Femur (tissue), 1 donor: ENCODE measurements at places on chromosomes 7 and 10.

DNA sequence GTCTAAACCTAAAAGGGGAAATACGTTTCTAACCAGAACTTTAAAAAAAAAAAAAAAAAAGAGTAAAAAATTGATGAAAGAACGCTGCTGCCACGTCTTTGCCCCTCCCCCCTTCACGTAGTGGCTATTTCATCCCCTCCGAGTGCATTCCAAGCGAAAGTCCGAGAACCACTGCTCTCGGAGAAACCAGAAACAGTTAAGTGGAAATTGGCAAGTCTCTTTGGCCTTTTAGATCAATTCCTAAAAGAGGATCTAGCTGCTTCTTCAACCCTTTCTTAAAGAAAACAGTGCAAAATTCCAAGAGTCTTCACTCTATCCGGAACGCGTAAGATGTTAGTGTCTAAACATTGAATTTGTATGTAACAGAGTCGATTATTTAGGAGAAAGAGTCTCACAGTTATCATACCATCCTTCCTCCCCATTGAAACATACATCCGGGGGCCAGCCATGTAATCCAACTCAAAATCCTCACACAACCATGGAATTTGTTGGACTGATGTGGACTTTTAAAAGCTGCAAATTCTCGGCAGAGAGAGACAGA, 1.1 kb downstream of the P4HA1 start:
- DNase-seq, result peak; percentile 91

GRCh38 chr10:71125749-71126107, 86.6 kb upstream of the UNC5B start:
- DNase-seq, result no peak

DNA sequence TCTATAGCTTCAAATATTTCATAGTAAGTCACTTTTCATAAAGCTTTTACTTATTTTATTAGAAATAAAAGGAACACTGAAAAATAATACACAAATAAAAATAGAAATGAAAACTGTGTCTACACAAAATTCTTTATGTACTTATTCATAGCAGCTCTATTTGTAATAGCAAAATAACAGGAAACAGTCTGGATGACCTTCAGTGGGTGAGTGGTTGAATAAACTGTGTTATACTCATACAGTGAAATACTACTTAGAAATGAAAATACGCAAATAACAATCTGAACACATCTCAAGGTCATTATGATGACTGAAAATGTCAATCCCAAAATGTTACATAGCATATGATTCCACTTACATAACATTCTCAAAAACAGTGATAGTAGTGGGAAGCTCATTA, 138.7 kb upstream of the PCLO start:
- DNase-seq, result no peak

DNA sequence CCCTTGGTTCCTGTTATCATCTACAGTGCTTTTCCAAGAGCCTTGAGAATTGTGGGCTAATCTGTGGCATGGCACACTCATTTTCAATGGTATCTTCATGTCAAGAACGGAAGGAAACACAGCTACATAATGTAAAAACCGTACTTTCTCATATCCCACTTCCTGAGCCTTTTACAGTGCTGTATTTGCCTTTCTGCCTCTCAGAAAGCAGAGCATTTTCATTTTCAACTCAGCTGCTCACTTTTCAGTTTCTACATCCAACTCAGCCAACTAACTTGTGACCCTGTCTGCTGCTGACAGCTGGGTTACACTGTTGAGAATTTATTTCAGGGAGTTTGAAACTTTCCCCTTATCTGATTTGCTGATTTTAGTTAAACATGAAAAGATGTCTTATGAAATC, 875.8 kb upstream of the KCND2 start:
- DNase-seq, result no peak

GRCh38 chr10:36534471-36535002, 590.9 kb upstream of the ANKRD30A start:
- peak; percentile 69 for DNase-seq

DNA sequence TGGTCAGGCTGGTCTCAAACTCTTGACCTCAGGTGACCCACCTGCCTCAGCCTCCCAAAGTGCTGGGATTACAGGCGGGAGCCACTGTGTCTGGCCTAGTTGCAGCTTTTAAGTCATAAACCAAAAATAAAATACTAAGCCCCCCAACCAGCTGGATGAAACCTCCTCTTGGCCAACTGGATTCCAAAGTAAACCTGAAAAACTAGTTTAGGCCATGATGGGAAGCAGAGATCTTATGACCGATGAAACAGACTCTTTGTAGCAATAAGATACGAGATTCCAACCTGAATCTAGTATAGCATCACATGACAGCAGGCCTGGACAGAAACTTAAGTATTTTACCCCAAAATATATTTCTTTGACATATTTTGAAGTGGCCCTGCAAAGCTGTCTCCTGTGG, 9.1 kb upstream of the MCM10 start:
- no peak for DNase-seq

DNA sequence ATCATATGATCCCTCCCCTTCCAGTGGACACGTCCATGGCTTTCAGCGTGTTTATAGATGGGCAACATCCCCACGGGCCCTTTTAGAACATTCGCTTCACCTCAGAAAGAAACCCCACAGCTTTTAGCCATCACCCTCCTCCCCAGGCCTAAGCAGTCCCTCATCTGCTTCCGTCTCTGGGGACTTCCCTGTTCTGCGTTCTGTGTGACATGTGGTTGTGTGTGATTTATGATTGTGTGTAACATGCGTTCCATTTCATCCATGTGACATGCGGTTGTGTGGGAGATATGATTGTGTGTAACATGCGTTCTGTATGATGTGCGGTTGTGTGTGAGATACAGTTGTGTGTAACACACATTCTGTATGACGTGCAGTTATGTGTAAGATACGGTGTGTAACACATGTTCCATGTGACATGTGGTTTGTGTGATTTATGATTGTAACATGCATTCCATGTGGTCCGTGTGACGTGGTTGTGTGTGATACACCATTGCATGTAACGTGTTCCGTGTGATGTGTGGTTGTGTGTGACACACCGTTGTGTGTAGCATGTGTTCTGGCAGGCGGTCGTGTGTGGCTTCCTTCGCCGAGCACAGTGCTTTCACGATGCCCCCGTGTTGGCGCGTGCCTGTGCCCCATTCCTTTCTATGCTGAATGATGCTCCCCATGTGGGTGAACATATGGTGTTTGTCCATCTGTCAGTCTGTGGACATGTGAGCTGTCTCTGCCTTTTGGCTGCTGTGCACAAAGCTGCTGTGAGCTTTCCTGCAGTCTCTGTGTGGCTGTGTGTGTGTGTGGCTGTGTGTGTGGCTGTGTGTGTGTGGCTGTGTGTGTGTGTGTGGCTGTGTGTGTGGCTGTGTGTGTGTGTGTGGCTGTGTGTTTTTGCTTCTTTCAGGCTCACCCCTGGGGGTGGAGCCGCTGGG, 26.2 kb downstream of the PWWP2B start:
- DNase-seq, result peak; percentile 44

DNA sequence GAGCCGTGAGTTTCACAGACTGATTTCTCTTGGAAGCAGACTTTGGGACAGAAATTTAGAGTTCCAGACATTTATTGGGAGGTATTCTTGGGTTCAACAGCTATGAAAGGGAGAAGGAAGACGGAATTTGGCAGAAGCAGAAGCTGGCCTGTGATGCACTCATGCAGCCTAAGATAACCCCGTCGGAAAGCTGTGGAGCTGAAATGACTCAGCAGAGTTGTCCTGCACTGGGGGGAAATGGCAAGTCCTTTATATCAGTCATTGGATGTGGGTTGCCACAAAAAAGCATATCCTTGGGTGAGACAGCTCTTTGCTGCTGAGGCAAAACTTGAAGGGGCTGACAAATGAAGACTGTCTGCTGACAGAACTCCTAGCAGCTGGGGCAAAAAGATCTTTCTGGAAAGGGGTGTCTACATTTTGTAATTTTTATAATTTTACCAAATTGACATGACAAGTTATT, 11.5 kb upstream of the MICU1 start:
- DNase-seq, result peak; percentile 44

- peak; percentile 58 for DNase-seq
These were observed 95.7 kb downstream of the POU6F2 start for GRCh38 chr7:39073432-39073831.

DNA sequence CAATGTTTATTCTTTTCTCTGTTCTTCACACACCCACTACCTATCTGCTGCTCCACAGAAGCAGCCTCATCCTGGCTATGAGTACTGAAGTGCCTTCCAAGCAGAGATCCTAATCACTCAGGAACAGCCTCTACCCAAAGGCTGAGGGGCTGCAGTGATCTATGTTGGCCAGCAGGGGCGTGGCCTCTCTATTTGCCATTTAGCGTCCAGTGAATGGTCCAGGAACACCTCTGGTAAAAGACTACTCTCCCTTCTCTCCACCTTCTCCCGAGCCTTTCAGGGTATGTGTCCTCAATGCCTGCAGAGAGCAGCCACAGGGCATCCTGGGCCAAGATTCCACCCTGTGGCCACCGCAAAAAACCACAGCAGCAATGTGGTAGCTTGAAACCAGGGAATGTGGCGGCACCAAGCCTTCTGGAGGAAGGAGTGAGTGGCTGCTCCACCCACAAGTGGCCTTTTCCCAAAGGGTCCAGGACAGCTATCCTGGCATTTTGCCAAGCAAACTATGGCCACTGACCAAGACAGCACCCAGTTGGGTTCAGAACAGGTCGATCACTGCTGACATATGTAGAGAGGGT, 70.9 kb downstream of the SYPL1 start:
- peak; percentile 40 for DNase-seq

DNA sequence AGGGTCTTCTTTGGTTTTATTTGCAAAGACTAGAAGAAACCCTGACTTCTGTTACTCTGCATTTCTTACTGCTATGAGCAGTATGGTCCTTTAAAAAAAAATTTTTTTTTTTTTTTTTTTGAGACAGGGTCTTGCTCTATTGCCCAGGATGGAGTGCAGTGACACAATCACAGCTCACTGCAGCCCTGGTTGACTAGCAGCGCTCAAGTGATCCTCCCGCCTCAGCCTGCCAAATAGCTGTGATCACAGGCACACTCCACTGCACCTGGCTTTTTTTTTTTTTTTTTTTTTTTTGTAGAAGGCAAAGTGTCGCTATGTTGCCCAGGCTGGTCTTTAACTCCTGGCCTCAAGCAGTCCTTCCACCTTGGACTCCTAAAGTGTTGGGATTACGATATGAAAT, 17.4 kb downstream of the CNNM2 start:
- no peak for DNase-seq

- DNase-seq, result no peak
These were observed 40.6 kb downstream of the SH3PXD2A start for GRCh38 chr10:103814626-103815370.

DNA sequence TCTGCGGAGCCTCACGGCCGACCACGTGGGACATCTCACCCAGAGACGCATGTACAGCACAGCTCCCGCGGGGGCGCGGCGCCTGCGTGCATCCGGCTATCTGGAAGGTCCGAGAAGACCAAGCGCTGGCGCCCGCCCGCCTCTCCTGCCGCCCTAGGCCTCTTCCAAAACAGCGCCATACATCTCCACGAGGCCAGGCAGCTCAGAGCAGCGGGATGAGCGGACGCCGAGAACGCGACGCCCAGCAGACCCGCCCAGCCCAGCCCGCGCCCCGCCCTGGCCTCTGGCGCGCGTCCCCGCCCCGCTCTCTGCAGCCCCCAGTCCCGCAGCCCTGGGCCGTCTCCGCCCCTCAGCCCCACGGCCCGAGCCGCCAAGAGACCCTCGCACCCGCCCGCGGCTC, 20.3 kb upstream of the LANCL2 start:
- no peak for DNase-seq

- no peak for DNase-seq
These were observed 170.3 kb downstream of the SEMA3E start for GRCh38 chr7:83478616-83479015.

GRCh38 chr10:117214401-117214800, 17.1 kb downstream of the KCNK18 start:
- DNase-seq, result no peak

DNA sequence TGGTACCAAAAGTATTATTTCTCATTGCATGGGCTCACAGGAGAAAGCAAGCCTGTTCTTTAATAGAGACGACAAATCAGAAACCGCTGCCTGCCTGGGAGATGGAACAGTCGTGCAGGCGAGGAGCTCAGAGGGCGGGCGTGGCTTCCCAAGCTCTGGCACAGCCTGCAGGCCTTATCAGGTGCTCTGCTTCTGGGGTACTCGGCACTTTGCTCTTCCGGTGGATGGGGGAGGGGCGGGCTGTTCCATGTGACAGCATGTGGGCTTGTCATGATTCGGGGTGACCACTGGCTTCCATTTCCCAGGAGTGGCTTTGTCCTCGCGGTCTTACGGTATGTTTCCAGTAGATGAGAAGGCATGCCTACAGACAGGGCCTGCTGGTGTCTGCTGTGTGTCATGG, 228.6 kb downstream of the MGMT start:
- DNase-seq, result no peak

DNA sequence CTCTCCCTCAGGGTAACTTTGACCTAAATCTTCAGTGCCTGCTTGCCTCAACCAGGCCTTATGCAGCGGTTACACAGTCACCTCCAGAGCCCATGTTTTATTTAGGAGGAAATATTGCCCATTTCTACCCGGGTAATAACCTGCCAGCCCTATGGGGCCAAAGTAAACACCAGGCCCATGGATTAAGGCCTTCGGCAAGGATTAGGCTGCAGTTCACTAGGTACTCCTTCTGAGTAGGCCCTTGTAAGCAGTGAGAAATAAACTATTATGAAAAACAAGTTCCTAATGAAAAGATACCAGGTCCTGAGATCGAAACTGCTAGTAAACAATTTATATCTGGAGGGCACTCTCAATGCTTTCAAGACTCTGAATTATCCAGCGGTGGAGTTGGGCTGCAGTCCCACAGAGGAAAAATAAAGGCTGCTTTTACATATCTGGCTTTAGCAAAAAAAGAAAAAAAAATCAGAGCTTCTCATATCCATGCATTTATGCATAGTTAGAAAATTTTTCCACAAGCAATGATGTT, 3.7 kb upstream of the HOXA10 start:
- DNase-seq, result peak; percentile 38

DNA sequence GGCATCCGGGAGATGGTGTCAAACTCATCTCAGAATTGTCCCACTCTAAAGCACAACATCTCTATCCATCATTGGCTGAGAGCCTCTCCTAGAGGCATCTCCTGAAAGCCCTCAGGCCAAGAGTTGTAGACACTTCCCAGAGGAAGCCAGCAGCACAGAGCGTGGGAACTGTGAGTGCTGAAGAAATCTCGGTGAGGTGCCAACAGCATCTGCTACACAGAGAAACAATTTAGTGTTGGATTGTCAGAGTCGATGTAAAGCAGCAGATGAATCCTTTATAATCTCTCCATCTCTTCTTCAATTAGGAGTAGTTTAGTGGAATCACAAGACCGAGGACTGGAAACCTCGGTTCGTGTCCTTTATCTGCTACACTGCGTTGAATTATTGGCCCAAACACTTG, 172.2 kb downstream of the C7orf25 start:
- peak; percentile 75 for DNase-seq

GRCh38 chr10:96456296-96456840, 57.4 kb downstream of the TLL2 start:
- DNase-seq, result no peak

DNA sequence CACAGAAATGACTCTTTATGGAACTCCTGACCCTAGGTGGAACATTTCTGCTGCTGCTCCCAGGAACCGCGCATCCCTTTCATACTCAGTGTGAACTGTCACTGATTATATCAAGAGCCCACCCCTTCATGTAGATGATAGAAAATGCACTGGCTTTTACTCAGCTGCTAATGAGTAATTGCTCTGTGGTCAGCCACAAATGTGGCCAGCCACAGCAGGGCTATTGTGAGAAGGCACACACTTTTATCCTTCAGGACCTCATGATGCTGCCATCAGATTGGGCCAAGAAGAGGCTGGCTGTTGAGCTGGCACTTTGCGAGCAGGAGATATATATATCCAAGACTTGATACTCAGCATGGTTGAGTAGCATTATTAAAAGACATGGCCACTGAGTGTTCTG, 124.7 kb downstream of the CFAP58 start:
- DNase-seq, result no peak
